AG09309 (cell line): ENCODE measurements at places on chromosomes 11 and 22.
A peak's percentile ranks its signal among the peaks of the same experiment; 100 is the strongest.

GRCh38 chr22:43343670-43344519 is 723 bp upstream of the SCUBE1 start:
- DNase-seq = no peak

DNA sequence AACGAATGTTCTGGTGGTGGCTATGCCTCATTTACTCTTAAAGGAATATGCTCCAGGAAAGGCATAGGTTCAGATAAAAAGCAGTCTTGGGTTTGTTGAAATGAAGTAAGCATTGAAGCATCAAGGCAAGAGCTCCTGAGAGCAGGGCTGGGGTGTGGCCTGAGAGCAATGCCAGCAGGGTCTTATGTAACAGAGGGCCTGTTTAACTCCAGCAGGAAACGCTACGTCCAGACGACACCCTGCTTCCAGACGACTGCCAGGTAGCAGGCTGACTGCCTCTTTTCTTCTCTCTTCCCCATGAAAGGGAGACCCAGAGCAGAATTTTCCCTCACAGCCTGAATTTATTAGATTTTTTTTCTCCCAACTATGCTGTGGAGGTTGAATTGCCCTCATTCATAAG is 127.2 kb upstream of the SLC5A12 start:
- no peak for DNase-seq

GRCh38 chr11:79428406-79428805 is 12.4 kb downstream of the TENM4 start:
- DNase-seq = no peak

- DNase-seq = no peak
These were observed 20.9 kb upstream of the NARS2 start for GRCh38 chr11:78595436-78596130.

DNA sequence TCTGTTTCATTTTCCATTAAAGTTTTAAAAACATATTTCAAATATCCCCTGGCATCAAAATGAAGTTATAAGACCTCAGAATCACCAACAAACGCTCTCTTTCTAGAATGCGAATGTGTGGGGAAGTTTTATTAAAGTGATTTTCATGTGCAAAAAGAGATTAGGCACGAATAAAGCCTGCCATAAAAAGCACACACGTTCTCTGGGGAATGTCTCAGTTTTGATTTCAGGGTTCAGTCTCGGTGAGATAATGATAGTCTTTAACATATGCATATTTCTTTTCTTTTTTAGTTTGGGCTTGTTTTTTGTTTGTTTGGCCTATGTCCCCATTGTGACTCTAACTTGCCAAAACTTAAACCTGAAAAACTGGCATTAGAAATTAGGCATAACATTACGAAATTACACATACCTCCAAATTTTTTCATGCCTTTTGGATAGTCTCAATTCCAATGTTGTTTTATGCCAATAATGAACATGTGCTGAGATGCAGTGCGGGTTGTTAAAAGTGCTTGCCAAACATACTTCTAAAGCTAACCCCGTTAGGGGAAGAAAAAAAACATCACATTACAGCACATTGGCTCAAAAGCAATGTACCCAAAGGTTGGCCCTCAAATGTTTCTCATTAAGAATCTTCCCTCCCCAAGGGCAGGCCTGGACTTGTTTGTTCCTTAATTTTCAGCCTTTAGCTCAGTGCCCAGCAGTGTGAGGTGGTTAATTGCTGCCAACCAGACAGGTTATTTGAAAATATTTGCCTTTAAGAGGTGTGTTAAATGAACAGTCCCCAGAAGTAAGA is 33.2 kb upstream of the FBLN1 start:
- peak; percentile 62 for DNase-seq

- no peak for DNase-seq
These were observed 9.1 kb upstream of the FLI1 start for GRCh38 chr11:128684549-128685401.

DNA sequence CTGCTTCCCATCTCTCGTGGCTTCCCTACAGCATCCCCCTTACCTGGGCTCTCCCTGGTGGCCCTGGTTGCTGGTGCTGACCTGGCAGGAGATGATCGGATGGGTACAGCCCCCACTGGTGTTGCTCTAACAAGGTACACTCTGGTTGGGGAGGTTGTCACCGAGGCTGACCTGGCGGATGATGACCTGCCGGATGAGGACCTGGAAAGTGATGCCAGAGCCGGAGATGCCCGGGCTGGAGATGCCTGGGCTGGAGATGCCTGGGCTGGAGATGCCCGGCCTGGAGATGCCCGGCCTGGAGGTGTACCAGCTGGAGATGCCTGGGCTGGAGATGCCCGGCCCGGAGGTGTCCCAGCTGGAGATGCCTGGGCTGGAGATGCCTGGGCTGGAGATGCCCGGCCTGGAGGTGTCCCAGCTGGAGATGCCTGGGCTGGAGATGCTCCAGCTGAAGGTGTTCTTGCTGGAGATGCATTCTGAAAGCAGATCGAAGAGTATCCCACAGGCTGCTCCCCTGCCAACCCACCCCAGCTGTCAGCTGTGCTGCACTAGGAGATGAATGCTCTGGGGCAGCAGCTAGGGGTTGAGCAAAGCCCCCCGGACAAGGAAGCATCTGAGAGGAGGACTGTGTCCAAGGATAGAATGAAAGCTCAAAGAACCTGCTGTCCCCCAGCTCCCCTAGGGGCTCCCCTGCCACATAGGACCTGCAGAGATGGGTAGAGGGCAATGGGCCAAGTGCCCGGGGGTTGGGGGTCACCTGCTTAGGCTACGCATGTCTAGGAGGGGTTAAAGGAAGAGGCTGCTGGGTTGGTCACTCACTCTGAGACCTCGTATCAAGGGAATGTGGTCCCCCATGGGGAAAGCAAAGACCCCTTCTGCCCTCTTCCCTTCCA is 10.6 kb downstream of the TMPRSS13 start:
- DNase-seq = no peak

DNA sequence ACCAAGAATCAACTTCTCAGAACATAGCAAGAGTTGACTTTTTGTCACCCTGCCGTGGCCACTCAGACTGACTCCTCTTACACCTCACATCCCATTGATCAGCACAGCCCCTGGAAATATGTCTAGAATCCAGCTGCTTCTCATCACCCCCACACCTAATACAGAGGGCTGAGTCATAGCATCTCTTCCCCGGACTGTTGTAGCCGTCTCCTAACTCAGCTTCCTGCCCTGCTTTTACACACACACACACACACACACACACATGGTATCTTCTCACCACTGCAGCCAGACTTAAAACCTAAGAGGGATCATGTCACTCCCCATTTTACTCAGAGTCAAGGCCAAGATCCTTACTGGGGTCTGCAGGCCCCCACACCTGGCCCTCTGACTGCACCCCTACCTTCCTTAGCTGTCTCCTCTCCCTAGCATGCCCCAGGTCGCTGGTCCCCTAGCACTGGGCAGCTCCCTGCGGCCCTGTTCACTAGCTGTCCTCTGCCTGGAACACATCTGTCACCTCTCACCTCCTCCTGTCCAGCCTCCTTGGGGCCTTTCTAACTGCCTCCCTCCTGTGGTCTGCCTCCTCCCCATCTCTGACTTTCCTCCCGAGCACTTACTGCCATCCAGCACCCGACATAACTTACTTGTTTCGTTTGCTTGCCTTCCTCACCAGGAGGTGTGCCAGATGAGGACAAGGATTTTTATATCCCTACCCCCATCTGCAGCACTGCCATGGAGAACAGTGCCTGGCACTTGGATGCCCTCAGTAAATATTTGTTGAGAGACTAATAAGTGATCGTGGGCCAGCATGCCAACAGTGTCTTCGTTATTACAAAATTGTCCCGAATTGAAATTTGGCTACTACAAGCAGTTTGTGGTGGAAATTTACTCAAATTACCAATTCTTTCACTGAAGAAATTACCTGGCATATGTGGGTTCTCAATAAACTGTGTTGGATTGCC is 61.9 kb downstream of the BMAL1 start:
- DNase-seq = peak; percentile 91

- peak; percentile 2 for DNase-seq
These were observed 51.5 kb upstream of the GAL start for GRCh38 chr11:68632802-68633201.

GRCh38 chr11:30346068-30346688 is 23.3 kb downstream of the ARL14EP start:
- DNase-seq = no peak

DNA sequence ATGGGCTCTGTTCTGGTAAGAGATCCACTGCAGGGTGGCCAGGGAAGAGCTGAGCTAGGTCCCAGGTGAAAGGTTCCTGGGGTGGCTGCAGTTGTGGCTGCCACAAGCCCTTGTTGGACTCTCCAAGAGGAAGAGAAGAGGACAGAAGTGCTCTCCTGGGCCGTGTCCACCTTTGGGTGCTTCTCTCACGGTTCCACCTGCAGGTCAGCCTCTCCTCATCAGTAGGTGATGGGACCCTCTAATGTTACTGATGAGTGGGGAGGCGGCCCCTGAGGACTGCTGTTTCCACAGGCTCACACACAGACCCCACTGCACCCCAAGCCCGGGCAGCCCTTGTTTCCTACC is 804.9 kb downstream of the BRD1 start:
- no peak for DNase-seq

- DNase-seq = no peak
These were observed 3.2 kb upstream of the KLHDC7B start for GRCh38 chr22:50542416-50542927.

DNA sequence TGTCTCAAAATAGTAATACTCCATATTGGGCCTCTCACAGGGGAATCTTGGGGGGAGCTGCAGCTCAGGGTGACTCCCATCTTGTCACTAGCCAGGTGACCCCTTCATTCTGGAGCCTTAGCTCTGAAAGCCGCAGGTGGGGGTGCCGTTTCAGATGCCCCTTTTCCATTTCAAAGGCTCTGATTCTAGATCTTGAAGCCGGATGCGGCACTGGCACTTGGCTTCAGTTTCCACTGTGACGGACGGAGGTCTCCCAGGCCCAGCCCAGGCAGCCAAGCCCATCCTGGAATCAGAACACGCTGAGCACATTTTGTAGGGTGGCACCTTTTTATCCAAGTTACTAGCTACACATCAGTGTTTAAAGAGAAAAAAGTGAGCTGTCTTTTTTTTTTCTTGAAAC is 6.4 kb downstream of the BIK start:
- no peak for DNase-seq

GRCh38 chr11:103609117-103610066 is 427.0 kb upstream of the DDI1 start:
- peak; percentile 85 for DNase-seq

DNA sequence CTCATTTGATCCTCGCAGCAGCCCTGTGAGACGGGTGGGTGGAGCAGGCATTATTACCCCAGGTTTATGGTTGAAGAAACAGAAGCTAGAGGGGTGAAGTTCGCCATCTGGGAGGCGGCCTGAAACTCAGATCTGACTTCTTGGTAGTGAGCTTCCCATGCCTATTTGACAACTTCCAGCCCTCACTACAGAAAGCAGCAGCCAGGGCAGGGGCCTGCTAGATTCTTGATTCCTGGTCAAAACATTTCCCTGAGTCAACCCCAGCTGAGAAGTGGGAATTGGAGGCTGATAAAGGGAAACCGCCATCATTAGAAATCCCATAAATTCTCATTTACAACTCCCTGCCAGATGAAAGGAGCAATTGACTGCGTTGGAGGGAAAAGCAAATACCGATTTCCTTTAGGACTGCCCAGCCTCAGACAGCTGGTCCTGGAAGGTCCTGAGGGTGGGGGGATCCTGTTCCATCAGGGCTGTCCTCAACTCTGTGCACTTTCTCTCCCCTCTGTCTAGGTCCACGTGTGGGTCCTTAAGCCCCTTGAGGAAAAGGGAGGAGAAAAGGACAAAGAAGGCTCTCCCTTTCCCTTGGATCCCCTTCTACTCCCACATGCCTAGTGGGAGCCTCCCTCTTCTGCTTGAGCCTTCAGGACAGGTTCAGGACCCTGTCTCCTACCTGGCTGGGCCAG is 10.2 kb upstream of the NECTIN1 start:
- no peak for DNase-seq

GRCh38 chr22:30038219-30038618 is 42.0 kb upstream of the HORMAD2 start:
- no peak for DNase-seq

GRCh38 chr11:104992781-104993180 is 24.4 kb upstream of the CASP4 start:
- DNase-seq = no peak

DNA sequence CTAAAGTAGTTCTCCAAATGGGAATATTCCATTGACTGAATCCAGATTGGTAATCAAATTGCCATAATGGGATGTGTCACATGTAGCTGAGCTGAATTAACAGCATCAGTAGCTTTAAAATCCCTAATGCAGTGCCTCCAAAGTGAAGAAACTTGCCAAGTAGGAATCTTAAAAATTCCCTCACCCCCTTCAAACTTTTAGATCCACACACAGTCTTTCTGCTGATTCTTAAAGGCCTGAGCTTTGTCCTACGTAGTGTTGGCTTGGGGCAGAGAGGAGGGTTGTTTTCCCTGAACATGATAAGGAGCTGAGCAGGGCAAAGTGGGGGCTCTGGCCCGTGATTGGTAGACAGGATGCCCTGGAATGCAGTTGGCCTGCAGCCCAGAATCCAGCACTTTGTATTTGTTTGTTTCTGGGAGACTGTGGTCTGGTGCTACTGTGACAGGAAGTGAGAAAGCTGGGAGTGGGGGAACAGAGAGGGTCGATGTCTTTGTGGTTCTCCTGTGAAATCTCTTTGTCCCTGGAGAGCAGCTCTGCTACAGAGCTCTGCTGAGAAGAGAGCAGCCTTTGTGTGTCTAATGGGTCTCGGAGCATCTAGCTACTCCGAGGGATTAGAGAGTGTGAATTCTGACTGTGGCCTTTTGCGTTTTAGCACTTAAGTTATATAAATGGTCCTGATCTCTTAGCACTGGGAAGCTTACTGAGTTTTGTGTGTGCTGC is 16.9 kb downstream of the CTNND1 start:
- peak; percentile 89 for DNase-seq

DNA sequence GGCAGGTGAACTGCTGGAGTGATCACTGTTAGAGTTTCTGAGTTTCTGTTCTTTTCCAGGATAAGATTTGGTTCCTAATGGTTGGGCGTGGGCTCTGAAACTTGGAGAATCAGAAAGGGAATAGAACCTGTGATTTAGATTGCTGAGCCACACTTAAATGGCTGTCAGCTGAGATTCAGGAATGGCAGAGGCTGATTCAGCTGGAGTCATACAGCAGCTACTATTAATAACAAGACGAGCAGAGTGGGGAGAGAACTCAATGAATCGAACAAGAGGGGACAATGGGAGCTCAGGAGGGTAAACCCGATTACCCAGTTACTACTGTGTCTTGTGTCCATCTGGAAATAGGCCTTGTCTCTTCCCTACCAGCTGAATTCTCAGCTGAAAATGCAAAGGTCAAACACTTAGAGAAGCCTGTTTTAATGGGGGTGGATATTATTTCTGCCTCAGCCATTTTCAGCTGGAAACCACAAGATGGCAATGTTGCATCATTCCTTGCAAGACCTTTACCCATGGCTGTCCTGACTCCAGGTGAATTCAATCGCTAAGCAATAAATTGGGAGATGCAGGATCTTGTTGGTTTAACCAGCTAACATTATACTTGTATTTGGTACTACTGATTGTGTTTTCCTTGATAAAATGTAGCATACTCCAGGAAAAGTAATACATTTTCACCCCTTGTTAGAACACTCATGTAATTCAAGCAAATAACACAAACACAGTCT is 104.5 kb upstream of the RAG2 start:
- peak; percentile 28 for DNase-seq

- no peak for DNase-seq
These were observed at the start of gene FREY1 for GRCh38 chr11:45906965-45907611. Gene FREY1, minus strand, starts transcription at chr11:45907271. Its CDS starts 26 bp downstream, at chr11:45907245.
